Activated naive CD4-positive, alpha-beta T cell treated with anti-CD3 and anti-CD28 coated beads, Interleukin-2, amount 50 U/mL, for 72 hours (primary cell): ENCODE measurements at places on chromosomes 1 and 21. TPM values are rescaled to one million over a fixed set of nuclear protein-coding genes. Genes with fewer than 3 reads are reported as not detected.

- DNase-seq, result no peak
Measured at GRCh38 chr1:4164965-4165364, 264.9 kb upstream of the C1orf174 start.

GRCh38 chr1:64886877-64887276 is 79.5 kb downstream of the JAK1 start:
- no peak for DNase-seq

DNA sequence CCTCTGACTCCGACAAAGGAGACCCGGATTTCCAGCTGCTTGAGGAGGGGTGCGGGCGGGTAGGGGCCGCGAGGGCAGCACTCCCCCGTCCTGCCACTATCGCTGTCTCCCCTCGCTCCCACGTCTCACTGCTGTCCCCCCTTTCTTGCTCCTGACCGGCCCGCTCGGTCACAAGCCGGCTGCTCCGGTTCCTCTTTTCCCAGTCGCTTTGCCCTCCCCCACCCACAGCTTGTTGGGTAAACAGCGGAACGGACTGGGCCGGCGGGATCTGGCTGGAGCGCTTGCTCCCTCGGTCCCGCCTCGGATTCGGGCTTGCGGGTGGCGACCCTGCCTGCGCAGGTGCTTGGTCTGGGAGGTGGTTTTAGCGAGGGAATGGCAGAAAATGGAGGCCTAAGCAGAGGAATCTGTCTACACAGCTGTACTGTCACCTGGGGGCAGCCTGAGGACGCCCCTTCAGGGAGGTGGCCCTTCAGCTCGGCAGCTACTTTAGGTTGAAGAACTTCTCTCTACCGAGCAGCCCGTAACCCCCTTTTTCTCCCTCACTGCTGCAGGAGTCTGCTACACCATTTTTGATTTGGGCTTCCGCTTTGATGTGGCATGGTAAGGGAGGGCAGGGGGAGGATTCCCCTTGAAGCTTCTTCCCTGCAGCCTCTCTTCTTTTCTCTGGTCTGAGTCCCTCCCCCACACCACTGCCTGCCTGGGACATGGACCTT is 645 bp downstream of the ATP6V0B start:
- DNase-seq, result no peak

DNA sequence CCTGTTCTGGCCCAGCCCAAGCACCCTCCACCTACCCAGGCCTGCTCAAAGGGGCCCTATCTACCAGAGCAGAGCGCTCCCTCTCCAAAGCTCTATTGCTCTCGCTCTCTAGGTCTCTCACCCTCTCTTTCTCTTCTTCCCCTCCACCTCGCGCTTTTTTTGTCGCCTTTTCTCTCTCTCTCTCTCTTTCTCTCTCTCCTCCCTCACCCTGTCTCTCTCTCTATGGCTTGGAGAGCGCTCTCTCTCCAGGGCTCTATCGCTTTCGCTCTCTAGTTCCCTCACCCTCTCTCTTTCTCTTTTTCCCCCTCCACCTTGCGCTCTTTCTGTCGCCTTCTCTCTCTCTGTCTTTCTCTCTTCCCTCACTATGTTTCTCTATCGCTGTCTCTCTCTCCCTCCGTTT is 3.4 kb upstream of the ZNF678 start:
- DNase-seq, result no peak

Gene TDRD5
- not detected for total RNA-seq
